ENCODE measurements at places on chromosomes 16 and 17. TPM values are rescaled to one million over a fixed set of nuclear protein-coding genes. Genes with fewer than 3 reads are reported as not detected.

Gene SLC25A11
- 78.1 TPM for total RNA-seq

Gene NOG
- total RNA-seq = 1.4 TPM

Gene SRSF2
- total RNA-seq = 464 TPM

Gene APOBR
- total RNA-seq = 0.06 TPM

Gene CACNG4
- total RNA-seq = 13.0 TPM

Gene SLC7A5
- 947 TPM for total RNA-seq

Gene OTOA
- total RNA-seq = 0.05 TPM

Gene BEAN1
- 3.3 TPM for total RNA-seq

Gene CDC6
- 58.6 TPM for total RNA-seq

Gene TSNAXIP1
- 0.34 TPM for total RNA-seq

Gene BCL6B
- not detected for total RNA-seq

Gene KCNJ2
- 0.09 TPM for total RNA-seq

Gene BICDL2
- total RNA-seq = not detected

Gene FA2H
- total RNA-seq = 43.1 TPM

Gene KRTAP4-4
- total RNA-seq = not detected

Gene LGALS9B
- not detected for total RNA-seq

Gene CDH5
- total RNA-seq = 0.27 TPM

Gene MYH2
- total RNA-seq = not detected

Gene ZNF205
- total RNA-seq = 9.2 TPM

Gene KRT24
- total RNA-seq = not detected

Gene ELMO3
- total RNA-seq = 1.4 TPM

Gene HEATR9
- not detected for total RNA-seq

Gene LITAFD
- not detected for total RNA-seq

Gene HES7
- 2.5 TPM for total RNA-seq

Gene MPHOSPH6
- total RNA-seq = 49.4 TPM

Gene SEZ6
- total RNA-seq = not detected

Gene EPN2
- 37.7 TPM for total RNA-seq

Gene MT3
- total RNA-seq = 0.40 TPM

Gene RNF43
- total RNA-seq = 0.10 TPM

Gene PRR35
- 0.13 TPM for total RNA-seq

Gene NHLRC4
- total RNA-seq = 0.25 TPM

Data from A549 treated with RU486 at 1 μM for 4 hours (cell line).